ENCODE measurements at places on chromosomes 1 and 21.

- no peak for DNase-seq
Measured at GRCh38 chr1:195898373-195898772, 709.9 kb downstream of the KCNT2 start.

- no peak for DNase-seq
Measured at GRCh38 chr1:197195100-197195499, 48.6 kb upstream of the ASPM start.

- no peak for DNase-seq
Measured at GRCh38 chr1:118209648-118210047, 24.6 kb upstream of the SPAG17 start.

DNA sequence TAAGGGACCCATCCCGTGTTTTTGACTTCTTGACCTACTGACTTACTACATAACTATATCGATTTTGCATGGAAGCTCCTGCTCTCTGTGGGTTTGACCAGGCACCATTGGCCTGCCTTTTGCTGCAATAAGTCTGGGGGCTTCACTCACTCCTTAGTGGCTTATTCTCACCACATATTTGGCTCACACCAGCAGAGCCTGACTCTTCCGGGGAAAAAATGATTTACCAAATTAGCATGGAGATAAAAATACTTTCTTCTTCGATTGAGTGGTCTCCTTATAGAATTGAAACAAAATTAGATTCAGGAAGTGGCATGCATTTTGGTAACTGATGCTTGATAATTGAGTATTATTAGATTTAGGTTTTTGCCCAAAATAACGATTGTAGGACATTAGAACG, 129.7 kb downstream of the RUNX1 start:
- no peak for DNase-seq

GRCh38 chr1:194175251-194175650, 988.8 kb upstream of the B3GALT2 start:
- DNase-seq, result no peak

DNA sequence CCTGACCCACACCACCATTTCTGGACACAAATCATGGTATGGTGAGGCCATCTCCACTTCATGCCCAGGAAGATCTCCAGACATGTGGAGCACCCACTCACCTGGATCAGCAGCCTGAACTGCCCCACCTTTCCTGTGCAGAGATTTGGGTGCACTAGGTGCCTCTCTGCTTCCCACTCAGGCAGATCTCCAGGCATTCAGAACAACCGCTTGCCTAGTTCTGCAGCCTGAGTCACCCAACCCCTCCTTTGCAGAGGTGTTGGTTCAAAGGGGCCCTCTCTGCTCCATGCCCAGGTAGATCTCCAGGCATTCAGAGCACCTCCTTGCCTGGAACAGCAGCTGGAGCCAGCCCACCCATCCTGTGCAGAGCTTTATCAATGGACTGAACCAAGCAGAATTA, 620.8 kb downstream of the LRRIQ3 start:
- DNase-seq, result no peak

- DNase-seq, result no peak
Measured at GRCh38 chr1:212628046-212628445, 19.5 kb downstream of the ATF3 start.

DNA sequence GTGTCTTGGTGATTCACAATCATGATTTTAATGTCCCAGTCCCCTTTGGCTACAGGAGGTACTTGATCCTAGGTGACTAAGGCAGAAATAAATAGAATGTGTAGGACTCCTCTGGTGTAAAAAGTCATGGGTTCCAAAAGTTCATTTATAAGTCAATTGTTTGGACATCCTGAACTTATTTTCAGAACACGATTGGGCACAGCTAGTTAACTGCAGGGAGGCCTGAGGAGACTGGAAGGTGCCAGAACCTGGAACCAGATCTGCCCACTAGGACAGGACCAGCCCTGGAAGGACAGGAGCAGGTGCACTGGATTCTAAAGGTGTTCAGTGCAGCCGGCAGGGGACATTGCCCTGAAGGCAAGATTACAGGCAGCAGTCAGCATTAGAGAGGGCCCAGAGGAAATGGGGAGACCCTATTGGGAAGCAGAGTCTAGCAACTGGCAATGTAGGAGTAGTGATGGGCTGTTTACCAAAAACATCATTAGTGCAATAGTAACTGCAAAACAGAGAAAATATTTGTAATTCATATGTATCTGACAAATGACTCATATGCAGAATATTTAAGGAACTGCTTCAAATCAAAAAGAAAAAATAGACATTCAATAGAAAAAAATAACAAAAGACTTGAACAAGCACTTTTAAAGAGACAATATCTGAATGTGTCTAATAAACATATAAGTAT, 23.6 kb upstream of the HEATR1 start:
- DNase-seq, result no peak

- DNase-seq, result no peak
Measured at GRCh38 chr1:6502000-6502891, 10.8 kb upstream of the PLEKHG5 start.

DNA sequence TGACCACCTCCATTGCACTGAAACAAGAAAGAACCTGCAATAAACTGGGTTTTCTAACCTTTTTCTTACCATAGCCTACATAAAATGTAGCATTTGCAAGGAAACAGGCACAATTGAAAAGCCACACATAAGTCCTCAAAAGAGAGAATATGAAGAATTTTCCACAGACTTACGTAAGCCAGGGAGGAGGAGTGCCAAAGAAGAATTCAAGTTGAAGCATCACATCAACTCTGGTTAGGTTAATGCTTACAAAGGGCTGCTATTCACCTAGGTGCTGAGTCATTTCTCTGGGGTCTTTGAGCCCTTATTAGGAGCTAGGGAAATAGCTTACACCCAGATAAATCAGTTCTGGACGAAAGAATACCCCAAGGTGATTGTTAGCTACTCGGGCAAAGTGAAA, 9.6 kb downstream of the OSCP1 start:
- DNase-seq, result no peak

DNA sequence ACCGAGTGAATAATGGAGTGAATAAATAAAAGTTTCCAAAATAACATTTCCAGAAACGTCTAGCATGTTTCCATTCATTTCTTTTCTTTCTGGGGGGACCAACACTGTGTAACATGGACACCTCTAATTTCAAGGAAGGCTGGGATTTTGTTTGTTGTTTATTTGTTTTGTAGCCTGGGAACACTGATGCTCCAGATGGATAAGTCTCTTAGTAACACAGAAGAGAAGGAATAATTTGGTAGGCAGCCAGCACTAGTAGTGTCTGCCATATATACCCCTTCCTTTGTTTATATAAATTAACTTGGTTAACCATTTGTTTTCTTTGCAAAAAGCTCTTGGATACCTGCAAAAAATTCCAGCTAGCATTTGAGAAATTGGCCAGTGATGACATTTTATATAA, 411.4 kb upstream of the DEPDC1 start:
- no peak for DNase-seq

- DNase-seq, result no peak
Measured at GRCh38 chr1:162916407-162916806, 55.4 kb upstream of the CCDC190 start.

DNA sequence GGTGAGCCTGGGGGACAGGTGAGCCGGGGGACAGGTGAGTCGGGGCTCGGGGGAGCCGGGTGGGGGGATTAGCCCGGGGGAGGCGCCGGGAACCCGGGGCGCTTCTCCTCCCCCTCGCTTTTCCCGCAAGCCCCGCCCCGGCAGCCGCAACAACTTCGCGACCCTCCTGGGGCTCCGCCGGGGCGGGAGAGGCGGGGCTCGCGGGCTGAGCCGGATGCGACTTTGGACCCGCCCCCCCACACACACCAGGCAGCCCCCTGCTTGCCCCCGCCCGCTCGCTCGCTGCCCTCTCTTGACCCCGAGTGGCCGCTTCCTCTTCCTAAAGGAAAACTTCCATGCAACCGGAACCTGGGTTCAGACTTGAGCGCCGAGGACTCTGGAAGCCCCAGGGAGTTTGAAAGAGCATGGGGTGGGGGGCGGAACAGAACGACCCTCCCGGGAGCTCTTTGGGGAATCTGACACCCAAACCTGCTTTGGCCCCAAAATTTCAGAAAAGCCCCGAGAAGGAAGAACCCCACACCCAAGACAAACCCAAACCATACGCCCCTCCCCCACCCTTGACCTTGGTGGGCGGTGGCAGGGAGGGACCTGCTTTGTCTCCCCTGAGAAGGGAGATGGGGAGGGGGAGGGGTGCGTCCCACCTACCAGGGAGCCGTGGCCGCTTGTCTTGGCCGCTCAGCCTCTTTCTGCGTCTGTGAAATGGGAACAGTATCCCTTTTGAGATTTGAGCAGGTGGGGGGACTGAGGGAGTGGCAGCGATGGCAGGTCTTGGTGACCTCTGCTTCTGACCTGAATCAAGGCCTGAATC, 550 bp downstream of the ARHGEF16 start:
- no peak for DNase-seq

DNA sequence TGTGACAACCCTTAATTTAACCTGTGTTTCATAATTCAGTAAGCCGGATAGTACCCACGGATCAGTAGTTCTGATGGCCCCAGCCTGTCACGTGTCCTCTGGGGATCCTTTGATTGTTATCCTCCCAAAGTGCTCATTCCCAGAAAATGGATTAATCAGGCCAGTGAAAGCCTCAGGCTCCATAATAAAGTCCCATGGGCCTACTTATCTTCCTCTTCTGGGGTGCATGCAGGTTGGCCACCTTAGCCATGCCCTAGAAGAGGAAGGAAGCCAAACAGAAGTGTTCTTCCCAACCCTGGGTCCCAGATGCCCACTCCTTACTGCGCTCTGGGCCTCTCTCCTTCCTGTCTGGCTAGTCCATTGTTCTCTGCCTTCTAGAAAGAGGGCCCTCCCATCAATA, 146.1 kb downstream of the EDEM3 start:
- no peak for DNase-seq

DNA sequence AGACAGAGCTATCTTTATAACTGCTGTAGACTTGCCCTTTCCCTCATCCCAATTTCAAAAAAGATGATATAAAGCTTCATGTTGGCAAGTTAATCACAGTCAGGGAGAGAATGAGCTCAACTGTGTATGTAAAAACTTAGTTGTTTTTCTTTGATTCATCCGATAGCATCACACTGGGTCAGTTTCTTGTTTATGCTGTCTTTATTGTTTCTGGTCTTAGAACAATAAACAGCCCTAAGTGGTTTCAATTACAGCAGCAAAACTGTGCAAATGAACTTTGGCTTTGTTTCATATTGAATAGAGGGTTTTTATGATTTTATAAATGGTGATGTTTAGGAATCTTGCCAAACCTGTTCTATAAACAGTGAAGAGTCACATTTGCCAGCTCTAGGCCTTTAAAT, 423.8 kb upstream of the CXADR start:
- no peak for DNase-seq

DNA sequence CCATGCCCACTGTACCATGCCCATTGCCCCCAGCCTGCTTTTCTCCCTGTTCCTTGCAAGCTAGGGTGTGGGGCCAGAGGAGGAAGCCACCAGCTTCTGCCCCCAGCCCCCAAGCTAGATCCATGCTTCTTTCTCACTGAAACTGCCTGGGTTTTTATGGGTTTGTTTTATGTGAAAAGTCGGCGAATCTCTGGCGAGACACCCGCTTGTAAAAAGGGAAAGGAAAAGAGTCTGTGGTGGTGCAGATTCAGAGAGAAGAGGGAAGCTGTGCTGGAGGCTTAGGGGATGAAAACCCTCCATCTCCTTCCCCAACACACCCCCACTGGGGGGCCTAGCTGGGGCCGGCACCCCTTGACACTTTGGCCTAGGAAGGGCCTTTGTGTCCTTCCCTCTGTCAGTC, 26.2 kb downstream of the GRHL3 start:
- no peak for DNase-seq

- no peak for DNase-seq
Measured at GRCh38 chr1:119631433-119632102, 16.5 kb downstream of the ZNF697 start.
